ENCODE measurements at places on chromosomes 16 and 17.

GRCh38 chr16:80540516-80541305 lies at the start of gene DYNLRB2:
Gene DYNLRB2, plus strand, starts transcription at chr16:80540993. Its CDS starts 84 bp downstream, at chr16:80541077.
- peak; percentile 54 for DNase-seq

GRCh38 chr16:12681653-12682052 lies 122.0 kb downstream of the CPPED1 start:
- DNase-seq = no peak

- no peak for DNase-seq
Measured at GRCh38 chr16:85782451-85782850, 16.9 kb downstream of the EMC8 start.

DNA sequence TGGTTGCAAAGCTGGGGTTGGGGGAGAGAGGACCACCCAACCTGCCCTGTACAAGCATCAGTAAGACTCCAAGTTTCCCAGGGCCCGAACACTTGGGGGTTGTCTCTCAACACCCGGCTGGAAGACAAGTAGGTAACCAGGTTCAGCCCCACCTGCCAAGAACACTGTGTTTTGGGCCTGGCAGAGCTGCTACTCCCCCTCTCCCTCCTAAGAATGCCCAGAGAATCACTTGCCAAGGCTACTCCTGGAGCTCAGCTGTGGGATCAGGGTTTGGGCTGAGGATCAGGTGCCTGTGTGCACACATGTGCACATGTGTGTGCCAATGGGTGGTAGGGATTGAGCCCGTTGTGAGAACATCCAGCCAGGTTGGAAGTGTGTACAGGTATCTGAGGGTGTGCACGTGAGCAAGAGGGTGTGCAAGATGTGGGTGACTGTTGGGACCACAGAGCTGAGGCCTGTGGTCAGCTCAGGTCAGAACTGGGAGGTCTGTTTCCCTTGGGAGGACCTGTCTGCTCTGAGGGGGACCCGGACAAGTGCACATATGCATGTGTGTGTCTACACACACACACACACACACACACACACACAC lies 2.3 kb downstream of the HSD11B2 start:
- DNase-seq = no peak

DNA sequence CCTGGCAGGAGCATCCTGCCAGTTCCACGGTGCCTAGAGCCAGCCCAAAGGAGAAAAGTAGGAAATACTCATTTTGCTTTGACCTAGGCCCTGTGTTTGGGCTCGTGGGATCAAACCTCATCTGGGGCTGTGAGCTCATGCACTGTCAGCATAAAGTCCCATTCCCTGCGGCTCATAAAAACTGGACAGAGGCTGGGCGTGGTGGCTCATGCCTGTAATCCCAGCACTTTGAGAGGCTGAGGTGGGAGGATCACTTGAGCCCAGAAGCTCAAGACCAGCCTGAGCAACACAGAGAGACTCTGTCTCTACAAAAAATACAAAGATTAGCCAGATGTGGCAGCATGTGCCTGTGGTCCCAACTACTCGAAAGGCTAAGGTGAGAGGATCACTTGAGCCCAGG lies 17.9 kb downstream of the ATP6V0D1 start:
- DNase-seq = no peak

GRCh38 chr17:65541453-65541852 lies 20.0 kb downstream of the AXIN2 start:
- DNase-seq = no peak

DNA sequence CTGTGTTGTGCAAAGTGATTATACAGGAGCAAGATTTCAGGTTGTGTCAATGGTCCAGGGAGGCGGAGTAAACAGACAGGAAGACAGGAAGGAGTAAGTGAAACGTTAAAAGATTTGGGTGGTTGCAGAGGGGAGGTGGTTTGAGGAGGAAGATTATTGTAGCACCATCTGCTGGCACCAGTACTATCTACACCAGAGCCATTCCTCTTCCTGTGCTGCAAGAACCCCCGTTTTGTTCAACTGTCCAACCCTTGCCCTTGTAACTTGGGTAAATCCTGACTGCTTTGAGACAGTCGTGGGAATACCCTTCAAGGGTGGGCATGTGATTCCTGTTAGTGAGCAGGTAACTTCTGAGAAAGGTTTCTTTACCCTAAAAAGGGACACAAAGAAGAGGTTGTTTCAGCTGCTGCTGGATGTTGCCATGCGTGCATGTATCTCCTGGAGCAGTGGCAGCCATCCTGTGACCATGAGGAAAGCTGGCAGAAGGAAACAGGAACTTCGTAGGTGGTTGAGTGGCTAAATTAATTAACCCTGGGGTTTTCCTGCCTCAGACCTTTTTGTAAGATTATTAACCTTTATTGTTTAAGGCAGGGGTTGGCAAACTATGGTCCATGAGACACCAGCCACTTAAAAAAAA lies 124.1 kb downstream of the PRKCA start:
- DNase-seq = no peak

All from cerebellar nuclear complex (tissue), 1 donor.